ENCODE measurements at places on chromosomes 2 and 18.
A peak's percentile ranks its signal among the peaks of the same experiment; 100 is the strongest.

- DNase-seq: no peak
Observed at GRCh38 chr2:128617029-128617590, 298.4 kb upstream of the HS6ST1 start.

- no peak for DNase-seq
Observed at GRCh38 chr18:28766027-28766426, 589.1 kb upstream of the CDH2 start.

DNA sequence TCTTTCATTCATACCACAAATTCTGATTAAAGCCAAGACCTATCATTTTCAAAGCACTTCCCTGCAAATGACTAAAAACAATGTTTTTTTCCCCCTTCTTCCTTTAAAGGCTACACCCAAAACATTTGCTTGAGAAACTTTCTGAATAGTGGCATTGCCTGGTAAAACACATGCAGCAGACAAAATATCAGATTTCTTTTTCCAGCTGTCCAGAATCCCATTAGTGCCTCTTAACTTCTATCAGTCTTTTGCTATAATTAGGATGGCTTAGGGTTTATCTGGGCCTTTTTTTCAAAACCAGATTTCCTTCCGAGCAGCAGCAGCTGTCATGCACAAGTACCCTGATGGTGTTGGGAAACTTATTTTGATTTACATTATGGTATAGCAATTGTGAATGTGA is 50.6 kb downstream of the ALPK2 start:
- no peak for DNase-seq

- no peak for DNase-seq
Observed at GRCh38 chr2:147917161-147917560, 72.3 kb downstream of the ACVR2A start.

DNA sequence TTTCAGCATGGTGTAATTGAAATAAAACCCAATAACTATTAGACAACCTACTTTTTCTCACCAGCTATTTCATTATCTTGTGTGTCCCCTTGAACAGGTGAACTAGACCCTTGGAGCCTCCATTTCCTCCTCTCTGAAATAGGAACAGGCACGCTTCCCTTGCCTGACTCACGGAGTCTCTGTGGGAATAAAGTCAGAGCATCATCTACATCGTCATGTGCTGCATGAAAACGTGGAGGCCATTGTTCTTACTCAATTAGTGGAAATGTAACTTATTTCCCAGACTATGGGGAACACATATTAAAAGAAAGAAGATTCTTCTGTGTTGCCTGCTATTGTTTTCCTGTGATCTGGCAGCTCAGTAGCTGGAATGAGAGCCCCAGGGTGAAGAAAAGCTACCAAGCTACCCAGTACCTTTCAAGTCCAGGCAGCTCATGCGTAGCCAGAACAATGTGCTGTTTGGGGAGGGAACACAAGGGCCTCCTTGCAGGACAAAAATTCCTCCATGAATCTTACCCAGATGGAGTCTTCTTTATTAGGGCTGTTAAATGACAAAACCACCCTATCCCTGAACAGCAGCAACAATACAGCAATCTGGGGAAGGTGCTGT is 59.8 kb downstream of the SOX11 start:
- DNase-seq: no peak

GRCh38 chr2:232697807-232698110 is 628 bp downstream of the GIGYF2 start:
- no peak for DNase-seq

GRCh38 chr2:240386326-240386725 is 49.1 kb upstream of the GPC1 start:
- DNase-seq: no peak

DNA sequence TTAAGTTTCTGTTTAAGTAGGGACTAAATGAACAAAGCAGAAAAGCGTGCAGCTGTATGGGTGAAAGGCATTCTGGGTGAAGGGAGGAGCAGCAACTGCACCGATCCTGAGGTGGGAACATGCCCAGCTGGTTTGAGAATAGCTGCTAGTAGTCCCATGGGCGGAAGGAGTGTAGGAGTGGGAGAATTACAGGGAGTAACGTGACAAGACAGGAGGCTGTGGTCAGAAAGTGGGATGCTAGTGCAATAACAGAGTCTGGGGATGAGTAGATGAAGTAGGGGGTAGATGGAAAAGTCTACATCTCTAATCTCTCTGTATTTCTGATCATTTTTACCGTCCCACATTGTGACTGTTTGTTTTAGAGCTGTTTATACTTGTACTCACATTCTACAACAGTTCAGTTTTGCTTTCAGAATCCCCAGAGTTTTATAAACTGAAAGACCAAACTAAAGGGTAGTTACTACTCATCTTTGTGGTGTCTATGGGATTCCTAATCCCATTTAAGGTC is 118.9 kb downstream of the LCLAT1 start:
- peak; percentile 13 for DNase-seq
